ENCODE measurements at places on chromosomes 1 and 21.

DNA sequence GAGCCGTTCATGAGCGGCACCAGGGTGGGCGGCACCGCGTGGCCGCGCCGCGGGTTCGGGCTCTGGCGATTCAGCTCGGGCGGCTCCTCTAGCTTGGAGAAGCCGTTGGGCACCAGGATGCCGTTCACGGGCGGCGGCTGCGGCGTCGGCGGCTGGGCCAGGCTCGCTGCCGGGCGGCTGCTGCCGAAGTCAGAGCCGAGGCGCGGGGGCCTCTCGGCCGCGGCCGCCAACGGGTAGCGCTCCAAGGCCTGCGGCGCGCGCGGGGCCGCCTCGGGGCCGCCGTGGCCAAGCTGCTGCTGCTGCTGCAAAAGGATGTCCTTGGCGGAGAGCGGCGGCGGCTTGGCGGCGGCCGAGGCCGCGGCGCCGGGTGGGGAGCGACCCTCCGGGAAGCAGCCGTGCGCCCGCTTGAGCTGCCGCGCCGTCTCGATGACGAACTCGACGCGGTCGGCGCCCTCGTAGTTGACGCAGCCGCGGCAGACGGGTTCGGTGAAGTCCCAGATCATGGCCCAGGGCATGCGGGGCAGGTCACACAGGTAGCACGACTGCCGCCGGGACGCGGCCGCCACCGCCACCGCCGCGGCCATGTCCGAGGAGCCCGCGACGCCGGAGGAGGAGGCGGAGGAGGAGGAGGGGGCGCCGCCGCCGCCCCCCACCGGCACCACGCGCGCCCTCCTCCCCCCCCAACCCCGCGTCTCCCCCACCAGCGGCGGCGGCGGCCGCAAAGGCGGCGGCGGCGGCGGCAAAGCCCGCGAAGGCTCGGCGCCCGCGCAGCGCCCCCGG lies 877 bp downstream of the IRF2BP2 start:
- peak; percentile 73 for DNase-seq

GRCh38 chr1:33826311-33826710 lies 37.6 kb upstream of the HMGB4 start:
- DNase-seq: no peak

GRCh38 chr21:14617040-14617393 lies 70.9 kb upstream of the SAMSN1 start:
- DNase-seq: no peak

DNA sequence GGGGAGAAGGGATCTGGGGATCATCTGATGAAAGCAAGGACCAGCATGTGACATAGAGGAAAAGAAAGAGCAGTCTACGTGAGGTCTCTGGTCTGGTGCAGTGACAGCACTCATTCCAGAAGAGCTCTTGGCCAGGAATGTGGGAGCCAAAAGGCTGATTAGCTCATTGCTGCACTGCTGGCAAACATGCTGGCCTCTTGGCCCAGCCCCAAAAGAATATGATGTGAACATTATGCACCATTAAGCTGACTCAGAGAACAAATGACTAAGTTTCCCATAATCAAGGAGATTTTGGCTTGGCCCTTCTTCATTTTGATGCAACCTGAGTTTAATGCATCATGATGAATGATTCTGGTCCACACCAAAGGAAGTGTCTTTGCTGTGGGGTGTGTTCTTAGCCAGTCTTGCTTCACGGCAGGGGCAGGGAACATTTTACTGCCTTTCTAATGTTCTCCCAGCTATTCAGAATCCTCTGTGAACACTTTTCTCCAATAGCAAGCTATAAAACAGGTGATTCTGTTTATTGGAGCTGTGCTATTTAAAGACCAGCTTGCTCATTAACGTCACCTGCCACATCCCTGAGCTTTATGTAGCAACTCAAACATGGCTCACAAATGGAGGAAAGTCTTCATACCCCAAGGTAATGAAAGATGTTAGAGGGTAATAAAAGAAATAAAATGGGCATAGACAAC lies 55.1 kb downstream of the PCBP3 start:
- no peak for DNase-seq

DNA sequence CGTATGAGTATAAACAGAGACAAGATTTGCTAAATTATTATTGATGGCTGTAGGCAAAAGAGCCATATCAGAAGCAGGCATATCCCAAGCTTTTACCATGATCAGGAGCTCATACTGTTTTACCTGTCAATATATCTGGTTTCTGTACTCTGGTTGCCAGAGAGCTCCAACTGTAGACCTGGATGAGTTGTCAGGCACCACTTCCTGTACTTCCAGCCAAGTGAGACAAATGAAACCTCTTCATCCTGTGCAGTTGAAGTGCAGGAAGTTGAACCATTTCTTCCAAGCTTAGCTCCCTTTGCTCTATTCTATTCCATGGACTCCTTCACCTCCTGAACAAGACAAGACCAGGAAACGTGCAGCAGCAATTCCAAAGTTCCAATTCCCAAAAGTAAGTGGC lies 115.6 kb downstream of the ZNF281 start:
- no peak for DNase-seq

- no peak for DNase-seq
These were observed 9.3 kb downstream of the LEPR start for GRCh38 chr1:65429806-65430205.

- DNase-seq: no peak
These were observed 17.8 kb upstream of the PLD5 start for GRCh38 chr1:242542271-242542670.

- no peak for DNase-seq
These were observed 119.1 kb upstream of the ADAR start for GRCh38 chr1:154726896-154727753.

GRCh38 chr1:229410692-229411433 lies 23.0 kb downstream of the ACTA1 start:
- DNase-seq: no peak

- no peak for DNase-seq
These were observed 68.8 kb upstream of the RBM34 start for GRCh38 chr1:235229868-235230267.

DNA sequence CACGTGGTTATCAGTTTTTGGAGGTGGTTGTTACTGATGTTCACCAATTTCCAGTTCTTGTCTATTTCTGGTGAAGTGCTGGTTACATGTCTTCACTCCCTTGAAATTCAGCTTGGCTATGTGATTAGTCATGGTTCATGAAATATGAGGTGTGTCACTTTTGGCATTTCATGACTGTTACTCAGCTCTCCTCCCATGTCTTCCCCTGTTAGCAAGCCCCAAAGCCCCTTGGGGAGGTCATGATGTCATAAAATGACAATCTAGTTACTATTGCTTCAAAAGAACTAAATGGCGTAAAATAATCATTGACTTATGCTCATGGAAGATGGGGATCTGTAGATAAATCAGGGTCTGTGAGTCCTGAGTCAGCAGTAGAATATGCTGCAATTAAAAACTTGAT lies 425.1 kb downstream of the SETD4 start:
- DNase-seq: no peak

DNA sequence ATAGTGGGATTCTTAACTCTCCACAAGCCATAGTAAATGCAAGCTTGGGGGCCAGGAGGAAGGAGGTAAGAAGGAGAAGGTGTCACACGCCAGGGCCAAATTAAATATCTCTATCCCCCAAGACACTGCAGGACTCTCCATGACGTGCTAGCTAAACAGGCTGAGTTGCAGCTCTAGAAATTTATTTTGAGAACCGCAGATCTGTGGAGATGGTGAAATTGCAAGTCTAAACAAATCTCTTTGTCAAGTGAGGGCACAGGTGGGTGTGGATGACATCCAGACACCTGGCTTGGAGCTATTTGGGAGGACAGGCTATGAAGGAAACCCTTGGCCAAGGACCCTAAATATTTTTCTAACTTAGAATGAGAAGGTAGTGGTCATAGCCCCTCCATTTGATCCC lies 39.5 kb upstream of the USP1 start:
- no peak for DNase-seq

GRCh38 chr21:37587203-37587602 lies 220.6 kb downstream of the DYRK1A start:
- no peak for DNase-seq

GRCh38 chr21:34999397-34999941 lies 49.6 kb downstream of the RUNX1 start:
- DNase-seq: no peak

DNA sequence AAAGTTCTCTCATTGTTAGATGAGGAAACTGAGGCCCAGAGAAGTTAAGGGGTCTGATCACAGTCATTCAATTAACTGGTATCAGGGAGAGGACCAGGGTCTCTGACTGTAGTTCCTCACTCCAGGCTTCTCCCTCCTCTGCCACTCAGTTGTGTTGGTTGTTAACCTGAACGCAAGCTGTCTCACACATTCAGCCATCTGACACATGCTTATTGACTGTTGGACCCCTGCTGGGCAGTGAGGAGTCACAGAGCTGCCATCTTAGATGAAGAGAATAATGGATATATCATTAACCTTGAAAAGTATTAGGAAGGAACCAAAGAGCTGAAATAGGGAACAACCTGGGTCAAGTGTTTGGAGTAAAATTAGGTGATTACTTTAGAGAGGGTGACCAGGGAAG lies 194.8 kb downstream of the ZZZ3 start:
- DNase-seq: no peak

- no peak for DNase-seq
These were observed 29.3 kb downstream of the SLC5A9 start for GRCh38 chr1:48251821-48252220.

- DNase-seq: no peak
These were observed 83.0 kb upstream of the ZC3H12A start for GRCh38 chr1:37391211-37392011.

DNA sequence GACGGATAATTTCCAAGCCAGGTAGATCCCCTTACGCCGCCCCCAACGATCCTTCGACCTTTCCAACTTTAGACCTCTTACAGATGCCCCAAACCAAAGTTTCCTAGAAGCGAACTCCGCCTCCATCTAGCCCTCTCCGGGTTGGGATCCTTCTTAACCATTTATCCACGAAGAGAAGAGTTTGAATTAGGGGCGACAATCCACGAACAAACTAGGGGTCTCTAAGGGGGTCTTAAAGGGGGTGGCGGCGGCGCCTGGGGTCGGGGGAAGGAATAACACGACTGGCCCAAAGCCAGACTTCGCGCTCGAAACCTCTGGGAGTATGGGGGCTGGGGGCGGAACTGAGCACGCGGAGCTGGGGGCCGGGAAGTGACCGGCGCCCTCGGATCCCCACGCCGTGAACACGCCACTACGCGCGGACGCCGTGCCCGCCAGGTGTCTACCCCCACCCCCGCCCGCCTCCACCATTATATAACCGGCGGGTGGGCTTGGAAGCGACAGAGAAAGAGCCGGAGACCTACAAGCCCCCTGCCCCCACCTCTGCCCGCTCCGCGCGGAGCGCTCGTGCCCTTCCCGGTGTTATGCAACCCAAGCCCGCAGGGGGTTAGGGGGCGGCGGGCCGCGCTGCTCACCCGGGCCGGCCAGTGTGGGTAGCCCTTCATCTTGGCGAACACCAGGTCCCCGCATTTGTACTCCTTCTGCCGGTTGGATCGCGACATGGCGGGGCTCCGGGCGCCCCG lies 594 bp downstream of the HDGF start:
- DNase-seq: peak; percentile 56
